ENCODE measurements at places on chromosomes 13 and 19. TPM values are rescaled to one million over a fixed set of nuclear protein-coding genes. Genes with fewer than 3 reads are reported as not detected.

GRCh38 chr19:39554701-39555311, 14.8 kb upstream of the EID2 start:
- no peak overlapping the region for H3K4me3 ChIP-seq
- peaks cover 14% of the 10 kb centered on the region for H3K27me3 ChIP-seq
- DNase-seq = no peak
- no peaks in the 10 kb centered on the region for H3K36me3 ChIP-seq

GRCh38 chr19:2345076-2345475, 15.0 kb upstream of the TMPRSS9 start:
- no peak overlapping the region for H3K27ac ChIP-seq
- no peak overlapping the region for H3K4me3 ChIP-seq
- H3K27me3 ChIP-seq = no peaks in the 10 kb centered on the region
- H3K36me3 ChIP-seq = peaks cover 44% of the 10 kb centered on the region
- DNase-seq = no peak

DNA sequence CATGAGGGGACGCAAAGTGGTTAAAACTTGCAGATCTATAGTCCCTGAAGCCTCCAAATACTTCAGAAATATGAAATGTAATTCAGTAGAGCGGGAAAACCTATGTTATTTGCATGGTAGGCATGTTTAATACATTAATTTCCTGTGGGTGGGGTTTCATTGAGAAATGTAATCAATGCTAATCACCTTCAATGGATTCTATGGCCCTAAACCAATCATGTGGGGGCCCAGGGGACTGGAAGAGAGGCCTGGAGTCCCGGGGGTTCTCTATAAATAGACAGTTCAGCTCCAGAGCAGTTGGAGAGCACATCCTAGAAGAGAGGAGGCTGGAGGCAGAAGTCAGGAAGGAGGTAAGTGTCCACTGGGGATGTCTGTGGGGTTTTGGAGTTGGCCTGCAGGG, at the start of gene ZSCAN5C:
Gene ZSCAN5C, plus strand, starts transcription at position 301 of the 400 bp plus-strand sequence. CDS start 3,641 bp downstream, outside the sequence.
- no peak within 1 kb of the TSS for H3K27ac ChIP-seq
- H3K4me1 ChIP-seq = no peaks in the 10 kb centered on the region
- DNase-seq = no peak
- H3K36me3 ChIP-seq = no peaks in the 10 kb centered on the region

DNA sequence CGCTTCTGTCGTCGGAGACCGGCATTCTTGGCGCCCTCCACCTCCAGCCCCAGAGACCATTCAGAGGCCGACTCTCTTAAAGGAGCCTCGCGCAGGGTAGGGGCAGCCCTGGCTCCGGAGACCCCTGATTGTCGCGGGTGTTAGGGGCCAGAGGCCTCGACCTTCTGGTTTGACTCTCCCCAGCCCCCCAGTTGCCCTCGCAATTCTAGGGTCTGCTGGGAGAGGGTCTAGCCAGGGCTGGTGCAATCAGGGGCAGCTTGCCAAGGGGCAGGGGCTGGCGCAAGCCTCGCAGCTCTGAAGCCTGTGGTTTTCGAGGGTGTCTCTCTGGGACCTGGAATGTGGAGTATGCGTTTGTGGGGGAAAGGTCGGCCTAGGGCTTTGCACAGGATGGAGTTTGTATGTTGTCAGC, 1.6 kb upstream of the SLC7A10 start:
- H3K4me1 ChIP-seq = no peaks in the 10 kb centered on the region
- no peak overlapping the region for H3K27ac ChIP-seq
- H3K36me3 ChIP-seq = no peaks in the 10 kb centered on the region
- no peak overlapping the region for H3K4me3 ChIP-seq

DNA sequence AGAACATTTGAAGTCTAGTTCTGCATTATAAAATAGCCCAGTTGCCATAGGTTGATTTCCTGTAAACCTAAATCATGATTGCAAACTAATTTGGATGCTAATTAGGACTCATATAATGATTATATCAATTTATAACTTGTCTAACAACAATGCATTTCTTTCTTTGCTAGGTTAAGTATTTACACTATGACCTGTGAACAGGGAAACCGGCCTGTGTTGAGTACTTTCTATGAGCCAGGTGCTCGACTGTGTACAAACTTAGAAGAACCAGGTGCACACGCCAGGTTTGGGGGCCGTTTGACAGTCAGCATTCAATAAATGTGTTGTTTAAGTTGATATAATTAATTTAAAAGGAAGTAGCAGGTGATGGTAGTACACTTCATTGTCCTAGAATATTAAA, 203.1 kb downstream of the TM9SF2 start:
- no peak overlapping the region for H3K27ac ChIP-seq
- H3K4me3 ChIP-seq = no peak overlapping the region
- H3K36me3 ChIP-seq = no peaks in the 10 kb centered on the region
- H3K27me3 ChIP-seq = no peaks in the 10 kb centered on the region
- no peaks in the 10 kb centered on the region for H3K4me1 ChIP-seq

DNA sequence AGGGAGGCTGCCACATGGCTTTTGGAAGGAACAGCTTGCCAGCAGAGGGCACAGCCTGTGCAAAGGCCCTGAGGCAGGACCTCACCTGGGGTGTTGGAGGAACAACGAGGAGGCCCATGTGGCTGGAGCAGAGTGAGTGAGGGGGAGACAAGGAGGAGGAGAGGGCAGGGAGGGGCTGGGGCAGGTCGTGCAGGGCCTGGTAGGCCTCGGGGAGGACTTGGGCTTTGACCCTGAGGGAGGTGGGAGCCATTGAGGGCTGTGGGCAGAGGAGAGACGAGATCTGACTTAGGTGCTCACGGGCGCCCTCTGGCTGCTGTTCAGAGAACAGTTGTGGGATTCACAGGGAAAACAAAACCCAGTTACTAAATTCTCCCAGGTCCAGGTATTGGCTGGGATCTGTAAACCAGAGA, 25.2 kb downstream of the ZNRF4 start:
- H3K36me3 ChIP-seq = no peaks in the 10 kb centered on the region
- no peak overlapping the region for H3K27ac ChIP-seq
- peaks cover 3% of the 10 kb centered on the region for H3K4me1 ChIP-seq
- peaks cover 31% of the 10 kb centered on the region for H3K27me3 ChIP-seq
- no peak overlapping the region for H3K4me3 ChIP-seq
- no peak for DNase-seq

DNA sequence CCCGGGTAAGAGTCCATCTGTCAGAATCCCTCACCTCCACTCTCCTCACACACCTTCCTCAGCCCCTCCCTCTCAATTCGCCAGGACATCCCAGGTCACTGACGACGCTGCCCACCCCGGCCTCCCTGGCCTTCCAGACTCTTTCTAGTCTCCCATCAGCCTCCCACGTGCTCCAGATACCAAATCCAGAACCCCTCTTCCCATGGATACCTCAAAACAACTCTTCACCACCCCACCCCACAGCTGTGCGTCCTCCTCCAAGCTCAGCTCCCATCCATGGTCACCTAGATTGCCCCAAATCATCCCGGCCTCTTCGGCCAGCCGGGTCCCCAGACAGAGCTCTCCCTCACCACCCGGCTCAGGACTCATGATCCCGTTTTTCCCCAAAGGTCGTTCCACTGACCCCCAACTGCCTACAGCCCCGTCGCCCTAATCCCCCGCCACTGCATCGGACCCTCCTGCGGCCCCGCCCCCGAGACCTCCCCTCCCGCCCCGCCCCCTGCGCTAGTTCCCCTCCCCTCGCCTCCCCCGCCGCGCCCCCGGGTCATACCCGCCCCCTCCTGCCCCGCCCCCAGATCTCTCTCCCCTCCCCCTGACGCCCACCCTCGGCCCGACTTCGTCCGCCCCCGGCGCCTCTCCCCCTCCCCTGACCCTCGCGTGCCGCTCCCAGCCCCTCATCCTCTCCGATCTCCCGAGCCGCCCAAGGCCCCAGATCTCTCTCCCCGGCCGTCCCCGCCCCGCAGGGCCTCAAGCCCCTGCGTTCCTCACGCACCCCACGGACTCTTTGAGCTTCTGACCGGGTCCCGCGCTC, 546 bp downstream of the UBXN6 start:
- peaks cover 12% of the 10 kb centered on the region for H3K4me1 ChIP-seq
- peak overlapping the region; percentile 97 for H3K4me3 ChIP-seq
- no peaks in the 10 kb centered on the region for H3K27me3 ChIP-seq
- H3K27ac ChIP-seq = peak overlapping the region; percentile 99
- DNase-seq = peak; percentile 56
- H3K36me3 ChIP-seq = peaks cover 23% of the 10 kb centered on the region

CD33 gene
- not detected for total RNA-seq
